Neural progenitor cell (in vitro differentiated cells): ENCODE measurements at places on chromosomes 7 and 10. TPM values are rescaled to one million over a fixed set of nuclear protein-coding genes. Genes with fewer than 3 reads are reported as not detected.

- H3K27me3 ChIP-seq = no peaks in the 10 kb centered on the region
- H3K4me3 ChIP-seq = no peak overlapping the region
- no peaks in the 10 kb centered on the region for H3K4me1 ChIP-seq
- no peak overlapping the region for H3K27ac ChIP-seq
- DNase-seq = peak; percentile 42
Measured at GRCh38 chr7:75033064-75033463, 40.5 kb downstream of the RCC1L start.

DNA sequence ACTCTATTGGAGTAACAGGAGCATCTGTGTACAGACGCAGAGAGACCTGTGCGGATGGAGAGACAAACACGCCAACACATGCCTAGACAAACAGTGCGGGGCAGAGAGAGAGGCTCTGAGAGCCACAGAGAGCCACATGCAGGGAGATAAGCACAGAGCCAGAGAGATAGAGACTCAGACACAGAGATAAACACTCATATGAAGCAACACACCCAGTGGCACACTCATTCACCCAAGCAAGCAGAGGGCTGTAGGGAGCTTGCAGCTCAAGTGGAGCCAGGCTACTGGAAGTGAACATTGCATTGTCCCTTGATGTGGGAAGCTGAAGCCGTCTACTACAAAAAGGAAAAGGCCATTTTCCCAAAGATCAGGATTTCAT lies 46.6 kb upstream of the PODXL start:
- H3K36me3 ChIP-seq = no peaks in the 10 kb centered on the region
- no peak for DNase-seq
- H3K4me3 ChIP-seq = no peak overlapping the region
- H3K27ac ChIP-seq = no peak overlapping the region
- H3K27me3 ChIP-seq = no peaks in the 10 kb centered on the region
- H3K4me1 ChIP-seq = peaks cover 83% of the 10 kb centered on the region

- peak; percentile 60 for DNase-seq
- peak overlapping the region; percentile 22 for H3K4me3 ChIP-seq
- H3K4me1 ChIP-seq = peaks cover 54% of the 10 kb centered on the region
- no peaks in the 10 kb centered on the region for H3K36me3 ChIP-seq
Measured at GRCh38 chr10:100748231-100749058, 3.1 kb downstream of the PAX2 start.

GRCh38 chr10:33454554-33454953 lies 120.1 kb upstream of the NRP1 start:
- no peaks in the 10 kb centered on the region for H3K36me3 ChIP-seq
- H3K4me3 ChIP-seq = no peak overlapping the region
- H3K27me3 ChIP-seq = no peaks in the 10 kb centered on the region
- no peak for DNase-seq

Gene SUN3
- not detected in 2 replicates for total RNA-seq

DNA sequence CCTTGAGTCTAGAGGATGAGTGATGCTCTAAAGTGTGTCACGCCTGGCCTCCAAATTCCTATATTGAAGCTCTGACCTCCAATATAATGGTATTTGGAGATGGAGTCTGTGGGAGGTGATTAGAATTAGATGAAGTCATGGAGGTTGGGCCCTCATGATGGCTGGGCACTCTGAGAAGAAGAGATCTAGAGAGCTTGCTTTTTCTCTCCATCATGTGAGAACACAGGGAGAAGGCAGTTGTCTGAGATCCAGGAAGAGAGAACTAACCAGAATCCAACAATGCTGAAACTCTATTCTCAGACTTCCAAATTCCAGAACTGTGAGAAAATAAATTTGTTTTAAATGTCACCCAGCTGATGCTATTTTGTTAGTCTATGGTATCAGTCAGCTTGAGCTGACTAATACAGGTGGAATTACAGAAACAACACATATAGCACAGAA lies 15.1 kb downstream of the RNF216 start:
- H3K4me3 ChIP-seq = no peak overlapping the region
- H3K27ac ChIP-seq = no peak overlapping the region
- no peaks in the 10 kb centered on the region for H3K36me3 ChIP-seq
- H3K4me1 ChIP-seq = peaks cover 5% of the 10 kb centered on the region
- H3K27me3 ChIP-seq = no peaks in the 10 kb centered on the region

DNA sequence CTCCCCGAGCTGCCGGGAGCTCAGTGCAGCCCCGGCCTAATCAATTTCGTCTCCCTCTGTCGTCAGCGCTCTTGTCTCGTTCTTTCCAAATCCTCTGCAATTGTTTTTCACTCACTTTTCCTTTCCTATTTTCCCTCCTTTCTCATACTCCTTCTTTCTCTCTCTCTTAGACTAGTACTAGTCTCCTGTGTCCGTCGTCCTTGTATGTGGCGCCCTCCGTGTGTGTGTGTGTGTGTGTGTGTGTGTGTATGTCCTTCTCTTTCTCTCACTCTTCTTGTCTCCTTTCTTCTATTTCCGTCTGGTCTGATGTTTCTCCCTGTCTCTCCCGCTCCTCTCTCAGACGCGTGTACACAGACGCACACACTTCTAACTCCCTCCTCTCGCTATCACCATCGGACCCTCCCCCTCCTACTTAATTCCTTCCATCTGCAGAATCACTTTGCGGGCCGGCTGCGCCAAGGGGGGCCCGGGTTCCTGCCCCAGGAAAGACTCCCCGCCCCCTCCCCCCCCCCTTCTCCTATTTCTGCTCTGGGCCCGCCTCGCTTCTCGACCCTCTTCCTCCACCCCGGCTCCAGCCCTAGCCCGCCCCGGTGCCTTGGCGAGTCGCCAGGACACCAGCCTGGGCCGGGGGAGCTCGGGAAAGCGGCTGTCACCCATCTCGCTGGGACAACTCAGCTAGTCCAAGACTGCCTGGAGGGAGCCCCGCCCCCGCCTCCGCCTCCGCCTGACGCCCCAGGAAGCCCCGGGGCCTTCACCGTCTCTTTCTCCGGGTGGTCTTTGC lies 743 bp upstream of the ZCCHC24 start:
- H3K4me3 ChIP-seq = peak overlapping the region; percentile 86
- H3K4me1 ChIP-seq = peaks cover 27% of the 10 kb centered on the region
- H3K27ac ChIP-seq = no peak overlapping the region

- no peak for DNase-seq
- no peak overlapping the region for H3K27ac ChIP-seq
- peaks cover 6% of the 10 kb centered on the region for H3K36me3 ChIP-seq
- no peak overlapping the region for H3K4me3 ChIP-seq
- H3K27me3 ChIP-seq = no peaks in the 10 kb centered on the region
Measured at GRCh38 chr10:35004651-35005050, 85.5 kb downstream of the CUL2 start.

DNA sequence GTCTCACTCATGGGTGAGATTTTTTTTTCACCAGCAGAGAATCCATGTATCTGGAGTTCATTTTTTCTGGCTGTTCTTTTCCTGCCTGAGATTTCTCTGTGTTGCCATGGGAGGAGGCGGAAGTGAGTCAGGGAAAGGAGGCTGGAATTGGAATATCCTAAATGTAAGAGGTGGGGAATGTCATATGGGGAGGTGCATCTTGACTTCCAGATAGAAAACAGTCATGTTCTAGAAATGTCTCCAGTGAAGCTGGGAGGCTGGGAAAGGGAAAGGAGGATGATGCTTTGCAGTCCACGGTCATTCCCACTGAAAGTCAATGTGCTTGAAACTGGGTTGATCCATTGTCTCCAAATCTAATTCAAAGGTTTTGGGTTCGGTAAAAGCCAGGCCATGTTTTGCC lies 39.7 kb upstream of the HPS1 start:
- no peaks in the 10 kb centered on the region for H3K27me3 ChIP-seq
- H3K27ac ChIP-seq = no peak overlapping the region
- DNase-seq = no peak
- no peaks in the 10 kb centered on the region for H3K4me1 ChIP-seq

Gene SPDYE1
- total RNA-seq = not detected in 2 replicates

- no peak overlapping the region for H3K4me3 ChIP-seq
- peaks cover 9% of the 10 kb centered on the region for H3K36me3 ChIP-seq
- no peaks in the 10 kb centered on the region for H3K4me1 ChIP-seq
Measured at GRCh38 chr10:86849181-86849894, 92.9 kb downstream of the BMPR1A start.

DNA sequence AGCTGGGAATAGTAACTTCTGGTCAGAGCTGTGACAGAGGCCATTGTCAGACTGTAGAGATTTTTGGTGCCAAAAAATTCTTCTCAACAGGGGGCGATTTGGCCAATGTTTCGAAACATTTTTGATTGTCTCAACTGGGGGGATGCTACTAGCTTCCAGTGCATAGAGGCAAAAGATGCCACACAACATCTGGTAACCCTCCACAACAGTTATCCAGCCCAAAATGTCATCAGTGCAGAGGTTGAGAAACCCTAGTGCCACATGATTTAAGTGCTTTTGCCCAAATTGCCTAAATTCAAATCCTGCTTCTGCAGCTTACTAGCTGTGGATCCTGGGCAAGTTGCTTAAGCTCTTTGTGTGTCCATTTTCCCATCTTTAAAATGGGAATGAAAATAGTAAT lies 71.9 kb downstream of the FZD1 start:
- no peaks in the 10 kb centered on the region for H3K4me1 ChIP-seq
- H3K4me3 ChIP-seq = no peak overlapping the region
- no peak for DNase-seq
- no peak overlapping the region for H3K27ac ChIP-seq
- no peaks in the 10 kb centered on the region for H3K36me3 ChIP-seq

DNA sequence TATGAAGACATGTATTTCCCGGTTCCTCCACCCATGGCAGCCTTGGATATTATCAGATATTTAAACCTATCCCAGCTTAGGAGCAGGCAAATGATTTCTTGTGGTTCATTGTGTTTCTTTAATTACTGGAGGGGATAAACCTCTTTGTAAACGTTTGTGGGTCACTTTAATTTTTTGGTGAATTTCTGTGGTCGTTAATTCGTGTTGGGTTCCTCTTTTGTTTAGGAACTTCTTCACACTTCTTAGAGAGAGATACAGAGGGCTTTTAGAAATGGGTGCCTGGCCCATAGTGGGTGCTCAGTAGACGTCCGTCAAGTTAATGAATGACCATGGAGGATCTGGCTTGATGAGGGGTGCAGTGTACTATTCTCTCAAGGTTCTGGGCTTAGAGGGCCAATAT lies 27.2 kb upstream of the NUB1 start:
- no peaks in the 10 kb centered on the region for H3K36me3 ChIP-seq
- no peaks in the 10 kb centered on the region for H3K4me1 ChIP-seq
- H3K27ac ChIP-seq = no peak overlapping the region

DNA sequence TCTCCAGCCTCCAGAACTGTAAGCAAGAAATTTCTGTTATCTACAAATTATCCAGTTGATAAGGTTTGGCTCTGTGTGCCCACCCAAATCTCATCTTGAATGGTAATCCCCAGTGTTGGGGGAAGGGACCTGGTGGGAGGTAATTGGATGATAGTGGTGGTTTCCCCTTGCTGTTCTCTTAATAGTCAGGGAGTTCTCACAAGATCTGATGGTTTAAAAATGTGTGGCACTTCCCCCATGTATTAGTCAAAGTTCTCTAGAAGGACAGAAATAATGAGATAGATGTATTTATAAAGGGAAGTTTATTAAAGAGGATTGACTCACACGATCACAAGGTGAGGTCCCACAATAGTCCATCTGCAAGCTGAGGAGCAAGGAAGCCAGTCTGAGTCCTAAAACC lies 56.2 kb upstream of the APBB1IP start:
- no peak overlapping the region for H3K4me3 ChIP-seq
- no peak for DNase-seq
- H3K27ac ChIP-seq = no peak overlapping the region
- H3K27me3 ChIP-seq = no peaks in the 10 kb centered on the region
- H3K36me3 ChIP-seq = no peaks in the 10 kb centered on the region

GRCh38 chr10:58511765-58512490 lies 744 bp upstream of the BICC1 start:
- no peaks in the 10 kb centered on the region for H3K4me1 ChIP-seq
- H3K27me3 ChIP-seq = peaks cover 85% of the 10 kb centered on the region
- H3K36me3 ChIP-seq = no peaks in the 10 kb centered on the region
- no peak overlapping the region for H3K27ac ChIP-seq

Gene RBP4
- total RNA-seq = 0.28 TPM in 1 of 2 replicates, not detected in the other

Gene SH2D4B
- 0.06 and 0.11 TPM in 2 replicates for total RNA-seq

- peaks cover 9% of the 10 kb centered on the region for H3K27me3 ChIP-seq
- no peak overlapping the region for H3K4me3 ChIP-seq
- H3K36me3 ChIP-seq = no peaks in the 10 kb centered on the region
- peaks cover 8% of the 10 kb centered on the region for H3K4me1 ChIP-seq
- no peak overlapping the region for H3K27ac ChIP-seq
Measured at GRCh38 chr10:46550795-46551700, 5.4 kb downstream of the GPRIN2 start.

Gene TFPI2
- total RNA-seq = 1.5 and 5.8 TPM in 2 replicates

Gene CYP2W1
- 0.06 TPM in 1 of 2 replicates, not detected in the other for total RNA-seq

DNA sequence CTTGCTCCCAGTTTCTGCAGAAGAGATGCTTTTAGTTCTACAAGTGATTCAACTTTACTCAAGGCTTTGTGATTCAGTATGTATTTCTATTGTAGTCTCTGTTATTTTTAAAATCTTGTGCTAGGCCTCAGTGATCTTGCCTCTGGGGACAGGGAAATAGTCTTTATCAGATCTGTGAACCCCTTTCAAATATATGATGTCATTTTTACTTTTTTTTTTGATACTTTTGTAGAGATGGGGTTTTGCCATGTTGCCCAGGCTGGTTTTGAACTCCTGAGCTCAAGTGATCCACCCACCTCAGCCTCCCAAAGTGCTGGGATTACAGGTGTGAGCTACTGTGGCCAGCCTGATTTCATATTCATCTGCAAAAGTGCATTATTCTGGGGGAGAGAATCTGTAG lies 3.4 kb downstream of the SNX10 start:
- no peaks in the 10 kb centered on the region for H3K36me3 ChIP-seq
- no peak overlapping the region for H3K4me3 ChIP-seq
- peaks cover 5% of the 10 kb centered on the region for H3K4me1 ChIP-seq
- no peak overlapping the region for H3K27ac ChIP-seq
- no peaks in the 10 kb centered on the region for H3K27me3 ChIP-seq
- DNase-seq = no peak

GRCh38 chr7:107179326-107180164 lies 10.7 kb downstream of the HBP1 start:
- no peak for DNase-seq
- H3K4me1 ChIP-seq = peaks cover 2% of the 10 kb centered on the region
- H3K4me3 ChIP-seq = no peak overlapping the region
- H3K36me3 ChIP-seq = peaks cover 16% of the 10 kb centered on the region
